ENCODE measurements at places on chromosomes 12 and 14.

DNA sequence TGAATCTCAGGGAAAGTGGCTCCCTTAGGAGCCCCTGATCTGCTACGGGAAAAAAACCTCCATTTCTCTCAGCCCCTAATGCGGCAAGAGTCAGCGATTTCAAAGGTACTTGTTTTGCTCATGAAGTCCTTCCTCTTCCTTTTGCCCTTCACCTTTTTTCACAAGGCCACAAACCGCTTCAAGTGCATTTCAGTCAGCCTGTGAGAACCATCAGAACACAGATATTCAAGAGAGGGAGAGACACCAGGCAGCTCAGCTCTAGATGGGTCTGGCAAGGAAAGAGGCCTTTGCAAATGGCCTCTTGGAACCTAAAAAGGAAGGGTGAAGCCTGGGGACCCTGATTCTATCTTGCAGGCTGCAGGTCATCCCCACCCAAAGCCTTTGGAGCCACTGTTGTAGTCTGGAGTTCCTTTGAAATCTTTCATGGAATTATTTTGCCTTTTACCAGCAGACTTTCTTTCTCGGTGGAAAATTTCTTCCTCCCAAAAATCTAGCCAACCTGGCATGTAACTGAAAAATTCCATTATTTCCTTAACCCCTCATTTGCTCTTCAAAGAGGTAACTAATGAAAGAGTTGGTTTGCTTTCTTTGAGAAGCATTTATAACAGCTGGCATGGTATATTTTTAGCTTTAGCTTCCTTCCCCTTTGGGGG is 145.0 kb downstream of the SAMD4A start:
- DNase-seq = no peak

DNA sequence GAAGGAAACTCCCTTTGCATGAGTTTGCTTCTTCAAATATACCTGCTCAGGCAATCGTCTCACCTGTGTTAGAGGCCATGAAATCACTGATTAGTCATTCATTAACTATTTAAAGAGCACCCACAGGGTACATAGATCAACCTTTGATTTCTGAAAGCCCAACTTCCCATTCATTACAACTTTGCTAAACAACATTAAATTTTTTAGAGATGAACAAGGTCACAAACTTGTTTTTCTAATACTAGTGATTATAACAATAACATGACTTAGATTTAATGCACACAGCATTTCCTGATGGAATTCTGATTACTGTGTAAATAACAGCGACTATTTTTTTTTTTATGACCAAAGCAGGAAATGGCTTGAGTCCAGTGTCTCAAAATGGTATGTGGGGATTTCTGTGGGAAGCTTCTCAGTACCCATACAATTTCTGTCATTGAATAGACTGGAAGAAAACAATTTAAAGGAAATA is 5.4 kb upstream of the ERO1A start:
- DNase-seq = no peak

DNA sequence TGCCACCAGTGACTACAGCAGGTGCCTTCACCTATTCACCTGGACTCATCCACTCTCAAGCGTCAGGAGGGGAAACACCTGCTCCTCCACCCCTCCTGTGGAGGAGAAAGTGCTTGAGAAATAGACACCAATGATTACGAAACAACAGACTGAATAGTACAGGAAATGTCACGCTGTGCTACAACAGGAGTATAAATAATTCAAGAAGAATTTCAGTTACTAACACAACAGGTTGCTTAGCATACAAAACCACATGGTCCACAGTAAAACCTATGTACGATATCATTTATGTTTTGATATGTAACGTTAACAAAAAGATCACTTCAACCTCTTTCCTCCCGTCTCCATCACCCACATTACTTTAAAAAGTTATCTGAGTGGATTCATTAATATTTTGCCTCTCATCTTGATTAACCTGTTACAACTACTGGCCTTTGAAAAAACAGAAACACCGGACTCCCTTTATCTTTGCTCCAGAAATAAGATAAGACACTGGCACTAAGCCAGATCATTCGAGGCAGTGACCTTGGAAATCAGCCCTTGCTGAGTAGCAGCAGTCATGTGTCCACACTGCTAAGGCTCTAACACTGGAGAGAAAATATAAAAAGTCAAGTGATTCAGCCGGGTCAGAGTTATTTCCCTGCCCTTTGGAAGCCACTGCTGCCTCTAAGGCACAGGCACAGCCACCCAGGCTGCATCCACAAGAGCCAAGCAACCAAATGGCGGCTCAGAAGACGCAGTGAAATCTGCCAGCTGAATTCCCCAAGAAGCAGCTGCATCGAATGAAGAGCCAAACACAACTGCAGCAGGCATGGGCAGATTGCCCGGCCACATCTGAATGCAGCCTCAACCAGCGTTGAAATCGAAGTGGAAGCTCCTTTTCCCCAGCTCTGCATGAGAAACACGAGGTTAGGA is 40.9 kb downstream of the NT5DC3 start:
- DNase-seq = no peak

DNA sequence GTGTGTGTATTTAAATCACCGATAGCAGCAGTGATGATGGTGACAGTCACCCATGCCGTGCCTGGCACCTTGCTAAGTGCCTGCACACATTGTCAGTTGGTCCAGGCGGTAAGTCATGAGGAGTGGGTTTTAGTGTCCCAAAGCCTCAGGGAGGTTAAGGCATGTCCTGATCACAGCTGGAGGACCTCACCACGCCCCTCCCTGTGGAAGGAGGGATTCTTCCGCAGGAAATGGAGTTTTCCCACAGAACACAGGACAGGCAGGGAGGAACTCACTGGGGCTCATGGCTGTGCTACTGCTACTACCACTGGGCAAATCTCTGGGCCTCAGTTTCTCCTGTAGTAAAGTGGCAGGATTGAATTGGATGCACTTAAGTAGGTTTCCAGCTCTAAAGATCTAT is 142.3 kb downstream of the CACNA1C start:
- no peak for DNase-seq
